ENCODE measurements at places on chromosomes 1 and 21. TPM values are rescaled to one million over a fixed set of nuclear protein-coding genes. Genes with fewer than 3 reads are reported as not detected.

Gene LAMB3
- 0.26 TPM for total RNA-seq

Gene DARS2
- 35.5 TPM for total RNA-seq

Gene DMBX1
- 2.3 TPM for total RNA-seq

Gene PLPPR4
- total RNA-seq, result 0.31 TPM

DNA sequence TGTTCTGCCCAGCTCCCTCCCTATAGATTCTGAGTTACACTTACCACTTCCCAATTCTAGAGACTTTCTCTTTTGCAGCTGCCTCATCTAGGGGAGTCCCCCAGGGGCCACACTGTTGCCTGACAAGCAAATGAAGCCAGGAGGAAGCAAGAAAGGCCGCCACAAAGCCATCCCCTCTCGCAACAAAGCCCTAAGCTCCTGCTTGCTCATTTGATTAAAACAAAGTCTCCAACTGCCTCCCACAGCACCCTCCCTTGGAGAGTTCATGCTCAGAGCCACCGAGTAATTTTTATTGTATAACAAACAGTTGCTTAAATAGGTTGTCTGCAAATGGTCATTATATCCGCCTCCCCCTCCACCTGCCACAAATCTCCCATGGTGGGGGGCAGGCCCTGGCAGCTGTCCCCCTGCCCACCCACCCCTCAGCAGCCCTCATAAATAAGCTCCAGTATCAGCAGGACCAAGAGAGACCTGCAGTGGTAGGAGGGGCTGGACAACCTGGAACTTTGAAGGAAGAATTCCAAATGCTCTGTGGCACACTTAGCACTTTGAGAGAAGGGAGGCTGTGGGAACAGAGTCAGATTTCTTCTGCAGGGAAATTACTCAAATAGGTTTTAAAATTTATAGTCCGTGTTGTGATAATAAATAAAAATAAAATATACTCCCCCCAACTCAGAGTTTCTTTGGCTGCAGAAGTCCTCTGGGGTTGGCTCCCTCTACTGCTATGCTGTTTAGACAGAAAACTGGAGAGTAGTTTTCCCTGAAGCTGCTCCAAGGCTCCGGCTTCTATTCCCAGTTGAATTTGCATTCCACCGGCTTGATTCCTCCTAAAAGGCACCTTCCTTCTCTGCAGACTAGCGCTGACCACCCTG is 237.5 kb downstream of the TTLL7 start:
- DNase-seq, result no peak
- H3K27ac ChIP-seq, result no peak overlapping the region
- H3K27me3 ChIP-seq, result no peaks in the 10 kb centered on the region
- no peaks in the 10 kb centered on the region for H3K36me3 ChIP-seq

DNA sequence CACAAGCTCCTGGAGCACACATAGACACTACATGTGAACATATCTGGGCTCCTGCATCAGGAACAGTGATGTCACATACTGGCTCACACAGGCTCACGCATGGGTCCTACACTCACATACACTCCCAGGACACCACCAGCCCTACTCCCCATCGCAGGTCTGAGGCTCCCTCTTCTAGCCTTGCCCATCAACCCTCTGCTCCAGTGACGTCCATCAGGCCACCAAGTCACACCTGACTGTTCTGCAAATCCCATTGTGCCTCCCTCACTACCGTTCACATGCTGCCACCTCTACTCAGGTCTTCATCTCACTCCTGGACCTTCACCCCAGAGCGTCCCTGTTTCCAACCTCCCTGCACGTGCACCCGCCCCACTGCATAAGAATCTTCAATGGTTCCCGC is 18.1 kb downstream of the TFAP2E start:
- H3K36me3 ChIP-seq, result no peaks in the 10 kb centered on the region
- DNase-seq, result no peak
- H3K4me3 ChIP-seq, result no peak overlapping the region
- H3K27ac ChIP-seq, result no peak overlapping the region
- no peaks in the 10 kb centered on the region for H3K4me1 ChIP-seq

GRCh38 chr1:244065960-244066388 is 14.9 kb downstream of the ZBTB18 start:
- no peak overlapping the region for H3K27ac ChIP-seq
- no peak for DNase-seq
- no peaks in the 10 kb centered on the region for H3K27me3 ChIP-seq
- H3K36me3 ChIP-seq, result no peaks in the 10 kb centered on the region
- no peak overlapping the region for H3K4me3 ChIP-seq
- no peaks in the 10 kb centered on the region for H3K4me1 ChIP-seq

DNA sequence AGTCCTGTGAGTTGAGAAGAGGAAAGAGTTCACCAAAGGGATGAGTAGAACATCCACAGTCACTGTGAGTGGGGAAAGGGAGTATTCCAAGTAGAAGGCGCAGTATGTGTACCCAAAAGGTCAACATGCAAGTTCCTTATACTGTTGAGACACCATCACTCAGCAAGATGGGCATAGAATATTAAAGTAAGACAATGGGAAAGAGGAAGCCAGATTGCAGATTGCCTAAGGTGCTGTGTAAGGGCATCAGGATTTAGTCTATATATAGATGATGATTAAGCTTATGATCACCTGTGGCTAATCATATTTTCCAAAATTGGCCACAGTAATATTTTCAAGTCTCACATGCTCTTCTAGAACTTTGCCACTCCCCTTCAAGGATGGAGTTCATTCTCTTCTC is 120.1 kb upstream of the CAMK1G start:
- no peak for DNase-seq
- H3K4me1 ChIP-seq, result no peaks in the 10 kb centered on the region
- H3K27ac ChIP-seq, result no peak overlapping the region
- H3K27me3 ChIP-seq, result no peaks in the 10 kb centered on the region
- peaks cover 47% of the 10 kb centered on the region for H3K36me3 ChIP-seq

DNA sequence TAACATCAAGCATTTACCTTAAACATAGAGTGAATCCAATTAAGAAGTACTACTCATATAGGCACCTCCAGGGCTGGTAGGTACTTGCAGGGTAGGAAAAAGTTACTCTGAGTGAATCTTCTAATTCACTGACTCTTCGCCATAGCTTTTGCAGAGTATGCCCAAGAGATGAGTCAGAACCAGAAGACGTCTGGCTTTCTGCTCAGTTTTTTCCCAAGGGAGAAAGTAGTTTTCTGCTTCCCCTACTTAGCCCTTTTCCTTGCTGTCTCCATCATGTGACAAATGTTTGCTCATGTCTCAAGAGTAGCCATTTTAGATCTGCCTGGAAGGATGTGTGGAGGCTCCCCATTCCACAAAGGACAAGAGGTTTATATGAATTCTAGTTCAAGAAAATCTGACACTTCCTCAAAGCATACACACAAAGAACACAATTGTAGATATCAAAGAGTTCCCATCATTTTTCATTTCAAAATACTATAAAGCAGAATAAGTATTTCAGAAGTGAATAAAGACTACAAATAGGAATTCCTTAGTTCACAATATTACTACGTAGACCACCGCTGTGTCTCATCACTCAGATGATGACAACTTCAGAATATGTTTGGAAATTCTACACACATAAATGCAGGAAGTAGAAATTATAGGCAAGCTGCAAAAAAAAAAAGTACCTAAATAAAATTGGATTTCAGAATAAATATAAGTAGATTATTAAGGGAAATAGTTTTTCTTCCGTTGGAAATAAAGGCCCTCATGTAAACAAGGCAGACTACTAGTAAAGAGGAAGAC is 98.5 kb downstream of the ASH1L start:
- H3K27ac ChIP-seq, result no peak overlapping the region
- no peak for DNase-seq
- H3K36me3 ChIP-seq, result peaks cover 10% of the 10 kb centered on the region
- no peaks in the 10 kb centered on the region for H3K4me1 ChIP-seq

DNA sequence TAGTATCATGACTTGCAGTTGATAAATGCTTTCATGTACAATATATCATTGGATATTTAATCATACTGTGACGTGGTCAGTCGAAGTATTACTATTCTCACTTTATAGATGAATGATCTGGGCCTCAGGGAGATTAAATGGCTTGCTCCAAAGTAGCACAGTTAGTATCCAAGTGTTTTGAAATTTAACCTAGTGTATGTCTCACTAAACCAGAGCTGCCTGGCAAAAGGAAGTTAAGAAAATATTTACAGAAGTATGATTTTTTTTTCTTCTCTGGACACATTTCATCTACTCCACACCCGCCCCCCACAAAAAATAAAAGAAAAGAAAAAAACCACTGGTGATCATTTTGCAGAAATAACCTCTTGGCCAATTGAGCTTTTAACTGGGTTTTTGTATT is 71.9 kb upstream of the CXADR start:
- no peaks in the 10 kb centered on the region for H3K36me3 ChIP-seq
- peaks cover 4% of the 10 kb centered on the region for H3K4me1 ChIP-seq
- H3K27ac ChIP-seq, result no peak overlapping the region
- DNase-seq, result no peak
- no peak overlapping the region for H3K4me3 ChIP-seq

All from H9 (cell line).